ENCODE measurements at places on chromosomes 13 and 19.

- no peak for DNase-seq
Observed at GRCh38 chr13:58207501-58207900, 576.0 kb downstream of the PCDH17 start.

DNA sequence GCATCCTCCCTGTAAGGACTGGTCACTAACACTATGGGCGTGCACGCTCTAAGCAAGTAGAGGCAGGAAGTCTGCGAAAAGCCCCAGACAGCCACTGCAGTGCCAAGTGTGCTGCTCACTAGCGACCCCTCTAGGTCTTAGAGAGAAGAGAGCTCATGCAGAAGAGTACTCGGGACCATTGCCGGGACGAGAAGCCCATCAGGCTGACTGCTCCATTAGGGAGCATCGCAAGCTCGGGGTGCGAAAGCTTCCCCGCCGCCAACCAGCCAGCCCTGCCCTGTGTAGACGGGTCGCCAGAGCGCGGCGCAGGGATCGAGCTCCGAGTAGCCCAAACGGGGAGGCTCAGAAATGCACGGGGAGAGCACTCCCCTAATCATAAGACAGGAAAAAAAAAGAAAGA, 16.6 kb downstream of the POU4F1 start:
- no peak for DNase-seq

DNA sequence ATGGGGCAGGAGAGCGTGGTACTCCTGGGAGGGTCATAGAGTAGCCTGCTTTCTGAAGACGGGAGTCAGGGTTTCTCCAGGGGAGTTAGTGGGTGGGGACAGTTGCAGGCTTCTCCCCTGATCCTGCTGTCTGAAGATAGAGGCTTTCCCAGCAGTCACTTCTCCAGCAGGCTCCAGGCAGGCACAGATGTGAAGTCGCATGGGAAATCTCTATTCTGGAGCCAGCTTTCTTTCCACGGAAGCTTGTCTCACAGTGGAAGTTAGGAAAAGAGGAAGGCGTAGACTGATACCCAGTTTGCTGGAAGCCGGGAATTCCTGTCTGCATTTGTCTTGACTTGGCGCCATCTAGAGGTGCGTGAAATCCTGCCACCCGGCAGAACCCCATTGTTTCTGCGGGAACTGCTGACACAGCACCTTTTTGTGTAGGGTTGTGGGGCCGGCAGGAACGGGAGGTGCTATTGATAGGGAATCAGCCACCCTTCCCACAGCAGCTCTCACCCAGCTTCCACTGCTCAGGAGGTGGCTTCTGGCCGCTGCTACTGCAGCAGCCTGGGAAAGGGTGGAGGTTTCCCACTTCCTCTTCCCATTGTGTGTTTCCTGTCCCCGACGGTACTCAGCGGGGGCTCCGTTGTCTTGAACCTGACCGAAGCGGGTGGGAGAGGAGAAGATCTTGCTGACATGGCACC, 28.5 kb upstream of the NPAS1 start:
- peak; percentile 79 for DNase-seq

- DNase-seq, result no peak
Observed at GRCh38 chr13:68509734-68510621, 1279.8 kb upstream of the PCDH9 start.

DNA sequence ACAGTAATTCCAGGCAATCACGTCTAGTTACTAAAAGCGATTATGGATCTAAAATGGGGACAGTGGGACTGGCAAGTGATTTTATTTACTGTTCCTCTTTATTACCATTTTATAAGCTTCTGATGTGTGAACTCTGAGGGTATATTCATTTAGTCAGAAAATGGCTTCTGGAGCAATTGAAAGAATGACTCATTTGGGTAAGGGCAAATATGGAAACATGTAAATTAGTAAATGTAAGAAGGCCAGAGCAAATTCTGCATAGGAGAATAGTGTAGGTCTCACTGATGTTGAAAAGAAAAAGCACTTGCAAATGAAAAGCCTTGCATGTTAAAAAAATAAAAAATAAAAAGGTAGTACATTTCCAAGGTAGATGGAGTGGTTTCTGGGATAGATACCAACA, 262.2 kb downstream of the KLF5 start:
- DNase-seq, result no peak

GRCh38 chr19:17170538-17171297, 44.4 kb upstream of the USE1 start:
- DNase-seq, result no peak

DNA sequence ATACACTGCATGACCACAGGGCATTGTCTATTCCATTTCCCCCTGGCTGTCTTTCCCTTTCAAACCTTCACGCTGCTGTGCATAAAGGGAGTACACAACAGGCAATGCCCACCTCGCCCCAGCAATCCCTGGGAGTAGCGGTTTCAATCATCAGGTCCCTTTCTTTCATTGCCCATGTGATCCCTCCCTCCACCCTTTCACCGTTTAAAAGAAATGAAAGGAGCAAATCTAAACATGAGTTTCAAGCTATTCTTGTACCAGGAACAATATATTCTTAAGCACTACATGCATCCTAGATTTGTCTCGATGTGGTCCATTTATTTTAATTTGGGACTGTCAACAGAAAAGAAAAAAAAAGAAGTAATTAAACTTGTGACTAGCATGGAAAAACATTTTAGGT, 123.4 kb upstream of the ARGLU1 start:
- DNase-seq, result no peak

- DNase-seq, result no peak
Observed at GRCh38 chr19:45400192-45400591, 4.7 kb downstream of the PPP1R13L start.

- DNase-seq, result no peak
Observed at GRCh38 chr19:16068696-16069259, 7.5 kb upstream of the TPM4 start.

DNA sequence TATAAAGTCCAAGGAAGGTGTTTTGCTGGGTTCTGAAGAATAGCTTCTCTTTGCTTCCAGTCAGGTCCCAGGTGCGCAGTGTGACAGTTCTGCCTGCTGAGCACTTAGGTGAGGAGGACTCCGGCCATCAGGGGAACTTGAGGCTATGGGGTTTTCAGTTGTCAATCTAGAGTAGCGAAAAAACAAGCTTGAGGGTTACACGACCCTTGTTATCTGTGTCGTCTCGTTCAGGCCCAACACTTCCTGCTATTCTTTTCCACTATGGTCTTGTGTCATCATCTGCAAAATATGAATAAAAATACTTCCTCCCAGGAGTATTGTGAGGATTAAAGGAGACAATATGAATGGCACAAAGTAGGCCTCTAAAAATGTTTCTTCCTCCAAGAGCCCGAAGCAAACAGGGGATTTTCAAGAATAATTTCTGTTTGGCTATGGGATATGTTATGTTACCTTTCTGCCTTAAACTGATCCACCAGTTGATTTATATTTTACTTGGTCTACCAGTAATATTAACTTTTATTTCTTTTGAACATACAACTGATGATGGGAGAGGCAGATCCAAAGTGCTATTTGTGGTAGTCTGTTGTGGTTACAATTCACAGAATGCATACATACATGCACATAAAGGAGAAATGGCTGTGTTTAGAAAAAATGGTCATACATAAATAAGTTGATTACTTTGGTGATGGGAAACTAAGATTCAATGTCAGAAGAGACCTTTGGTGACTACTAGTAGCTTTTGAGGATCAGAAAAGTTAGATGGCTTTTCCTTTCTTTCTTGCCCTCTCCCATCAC, 40.5 kb upstream of the RCBTB2 start:
- no peak for DNase-seq

DNA sequence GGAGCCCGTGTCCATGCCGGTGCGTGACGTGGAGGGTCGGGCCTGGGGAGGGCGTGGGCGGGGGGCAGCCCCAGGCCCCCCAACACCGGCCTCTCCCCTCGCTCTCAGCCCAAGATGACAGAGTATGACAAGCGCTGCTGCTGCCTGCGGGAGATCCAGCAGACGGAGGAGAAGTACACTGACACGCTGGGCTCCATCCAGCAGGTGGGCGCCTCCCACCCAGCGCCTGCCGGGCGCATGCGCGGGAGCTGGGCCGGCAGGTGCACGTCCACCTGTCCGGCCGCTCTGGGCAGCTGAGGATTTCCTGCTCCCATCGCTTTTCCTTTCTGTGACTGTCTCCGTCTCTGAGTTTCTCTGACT, 49.8 kb downstream of the VAV1 start:
- no peak for DNase-seq

GRCh38 chr19:49771674-49772139, 4.9 kb downstream of the AP2A1 start:
- no peak for DNase-seq

- peak; percentile 46 for DNase-seq
Observed at GRCh38 chr13:39612023-39612637, 9.1 kb upstream of the LHFPL6 start.

DNA sequence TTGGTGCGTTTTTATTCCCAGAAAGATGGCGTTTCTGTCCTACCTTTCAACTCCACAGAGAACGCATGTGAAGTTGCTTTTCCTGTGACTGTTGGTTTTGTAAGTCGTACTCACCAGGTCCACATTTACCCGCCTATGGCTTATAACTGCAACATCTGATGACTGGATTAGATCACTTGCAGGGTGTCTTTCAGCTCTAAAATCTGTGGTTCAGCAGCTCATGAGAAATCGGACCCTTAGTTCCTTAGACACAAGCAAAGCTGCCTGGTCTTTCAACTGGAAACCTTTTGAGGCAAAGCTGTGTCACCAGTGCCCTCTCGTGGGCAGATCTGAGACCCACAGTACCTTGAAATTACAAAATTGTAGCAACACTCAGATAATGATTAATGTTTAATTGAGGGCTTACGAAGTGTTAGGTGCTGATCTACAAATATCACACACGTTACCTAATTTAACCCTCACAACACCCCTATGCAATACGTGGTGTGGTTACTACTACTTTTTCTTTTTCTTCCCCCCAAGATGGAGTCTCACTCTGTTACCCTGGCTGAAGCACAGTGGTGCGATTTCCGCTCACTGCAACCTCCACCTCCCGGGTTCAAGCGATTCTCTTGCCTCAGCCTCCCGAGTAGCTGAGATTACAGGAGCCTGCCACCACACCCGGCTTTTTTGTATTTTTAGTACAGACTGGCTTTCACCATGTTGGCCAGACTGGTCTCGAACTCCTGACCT, 65.4 kb downstream of the RUBCNL start:
- peak; percentile 63 for DNase-seq

DNA sequence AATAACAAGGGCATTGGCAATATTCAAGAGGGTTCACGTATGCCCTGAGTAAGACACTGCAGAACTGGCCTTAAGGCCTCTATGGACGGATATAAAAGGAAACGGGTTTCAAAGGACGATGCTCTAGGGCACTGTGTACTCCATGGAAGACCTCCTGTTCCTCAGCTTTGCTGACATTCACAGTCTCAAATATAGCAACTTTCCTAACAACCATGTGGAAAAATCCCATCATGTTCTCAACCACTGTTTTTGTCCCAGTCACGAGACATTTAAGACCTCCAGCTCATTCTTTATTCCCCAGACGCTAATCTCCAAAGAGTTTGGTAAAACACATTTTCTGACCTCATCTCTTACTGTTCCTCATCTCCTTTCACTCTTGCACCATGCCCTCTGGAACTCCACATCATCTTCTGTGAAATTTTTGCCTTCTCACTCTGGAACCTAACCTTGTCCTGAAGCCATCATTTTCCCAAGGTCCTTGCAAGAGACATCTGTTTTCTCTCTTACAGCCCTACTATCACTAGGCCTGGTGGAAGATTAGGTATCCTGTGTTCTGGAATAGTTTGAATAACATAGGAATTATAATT, 37.6 kb downstream of the SPRY2 start:
- DNase-seq, result no peak

DNA sequence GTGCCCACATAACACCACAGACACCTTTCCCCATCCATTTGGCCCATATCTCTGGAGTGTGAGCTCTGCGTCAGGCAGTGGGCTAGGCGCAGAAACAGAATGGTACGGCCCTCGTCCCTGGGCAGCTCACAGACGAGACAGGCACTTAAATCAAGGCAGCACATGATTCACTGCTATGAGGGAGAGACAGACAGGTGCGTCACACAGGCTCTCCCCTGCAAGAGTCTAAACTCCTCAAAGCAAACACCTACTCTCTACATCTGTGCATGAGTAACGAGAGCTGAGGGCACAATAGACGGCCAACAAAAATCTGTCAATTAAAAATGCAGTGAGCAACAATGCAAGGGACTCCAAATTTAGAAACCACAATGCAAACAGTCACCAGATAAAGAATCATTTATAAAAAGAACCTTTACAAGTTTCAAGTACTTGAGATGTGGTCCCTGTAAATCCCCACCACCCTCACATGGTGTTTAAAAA, 348.9 kb downstream of the UQCRFS1 start:
- DNase-seq, result no peak

DNA sequence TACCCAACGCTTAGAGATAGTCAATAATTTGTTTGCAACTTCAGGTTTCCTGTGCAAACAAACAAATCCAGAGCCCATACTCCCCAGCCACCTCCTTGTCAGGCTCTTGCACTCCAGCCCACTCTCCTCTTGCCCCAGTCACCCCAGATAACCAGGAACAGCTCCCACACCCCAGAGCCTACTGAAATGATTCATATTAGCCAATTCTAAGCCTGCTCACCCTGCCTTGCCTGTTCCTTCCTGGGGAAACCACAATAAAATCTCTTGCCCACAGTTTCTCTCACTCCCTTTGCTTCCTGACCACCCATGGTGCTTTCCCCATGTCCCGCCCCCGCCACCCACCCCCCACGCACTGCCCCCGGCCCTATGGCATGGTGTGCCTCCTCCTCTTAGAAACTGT, 3.8 kb upstream of the ACTL9 start:
- no peak for DNase-seq

DNA sequence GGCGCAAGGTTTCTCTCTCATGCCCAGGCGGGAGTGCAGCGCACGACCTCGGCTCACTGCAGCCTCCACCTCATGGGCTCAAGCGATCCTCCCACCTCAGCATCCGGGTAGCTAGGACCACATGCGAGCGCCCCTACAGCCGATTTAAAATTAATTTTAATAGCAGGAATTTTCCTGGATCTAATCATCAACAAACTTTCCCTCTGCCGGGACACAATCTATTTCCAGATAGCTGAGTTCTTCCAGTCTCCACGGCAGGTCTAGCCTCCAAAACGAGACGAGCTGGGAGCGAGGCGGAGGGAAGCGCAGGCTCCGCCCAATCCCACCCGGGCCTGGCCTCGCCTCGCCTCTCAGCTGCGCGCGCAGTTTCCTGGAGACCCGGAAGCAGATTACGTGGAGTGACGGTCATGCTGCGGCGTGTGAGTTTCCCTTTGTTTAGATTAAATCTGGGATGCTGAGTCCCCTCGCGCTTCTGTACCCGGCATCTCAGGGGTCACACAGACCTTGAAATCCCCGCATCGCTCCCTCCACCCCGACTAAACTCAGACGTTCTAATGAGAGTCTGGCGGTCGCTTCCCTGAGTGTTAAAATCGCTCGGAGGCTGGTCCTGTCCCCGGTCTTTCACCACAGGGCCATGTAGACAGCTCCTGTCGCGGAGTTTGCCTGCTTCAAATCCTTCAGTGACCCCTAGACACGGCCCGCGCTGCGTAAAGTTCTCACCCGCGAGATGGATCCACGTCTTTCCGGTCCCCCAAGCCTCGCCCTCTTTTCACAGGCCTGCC, at the start of gene ZNF880:
TSS of gene ZNF880 (plus strand) at position 365 of the 782 bp plus-strand sequence. CDS start at position 408, 43 bp downstream.
- DNase-seq, result peak; percentile 95

- DNase-seq, result no peak
Observed at GRCh38 chr19:2034729-2035589, 16.1 kb downstream of the MKNK2 start.

All from WERI-Rb-1 (cell line).